Central memory CD8-positive, alpha-beta T cell (primary cell): ENCODE measurements at places on chromosomes 4 and X.

- no peak for DNase-seq
These were observed 34.7 kb downstream of the NUP62CL start for GRCh38 chrX:107171369-107172102.

- DNase-seq, result no peak
These were observed 200.4 kb upstream of the PITX2 start for GRCh38 chr4:110823251-110823650.

GRCh38 chr4:86279293-86279960 lies 80.4 kb downstream of the MAPK10 start:
- no peak for DNase-seq

- no peak for DNase-seq
These were observed 24.8 kb downstream of the EVC2 start for GRCh38 chr4:5683566-5683965.

DNA sequence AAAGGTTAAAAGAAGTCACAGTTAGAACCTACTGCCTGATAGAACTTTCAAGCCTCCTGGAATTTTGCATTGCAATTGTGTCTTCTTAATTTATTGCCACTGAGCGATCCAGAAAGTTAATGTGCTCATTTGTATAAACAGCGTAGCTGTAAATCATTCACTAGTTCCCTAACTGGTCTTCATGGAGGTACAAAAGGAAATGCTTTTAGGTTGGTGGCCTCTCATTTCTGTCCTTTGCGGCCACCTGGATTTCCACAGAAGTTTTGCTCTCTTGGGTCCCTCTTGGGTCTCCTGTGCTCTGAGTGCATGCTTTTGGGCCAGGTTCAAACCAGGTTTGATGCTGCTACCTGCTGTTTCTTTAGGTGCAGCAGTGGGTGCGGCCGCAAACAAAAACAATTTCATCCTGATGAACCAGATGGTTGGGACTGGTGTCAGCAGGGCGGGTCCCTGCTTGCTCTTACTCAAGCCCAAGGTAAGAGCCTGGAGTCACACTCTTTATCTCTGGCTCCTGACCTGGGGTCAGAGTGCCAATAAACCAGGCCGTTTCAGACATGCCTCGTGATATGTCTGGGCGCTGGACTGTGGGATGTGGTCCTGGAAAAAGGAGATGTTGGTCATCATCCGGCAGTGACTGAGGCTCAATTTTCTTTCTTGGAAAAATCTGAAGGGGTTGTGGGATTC lies 270.1 kb downstream of the PTTG2 start:
- DNase-seq, result no peak

DNA sequence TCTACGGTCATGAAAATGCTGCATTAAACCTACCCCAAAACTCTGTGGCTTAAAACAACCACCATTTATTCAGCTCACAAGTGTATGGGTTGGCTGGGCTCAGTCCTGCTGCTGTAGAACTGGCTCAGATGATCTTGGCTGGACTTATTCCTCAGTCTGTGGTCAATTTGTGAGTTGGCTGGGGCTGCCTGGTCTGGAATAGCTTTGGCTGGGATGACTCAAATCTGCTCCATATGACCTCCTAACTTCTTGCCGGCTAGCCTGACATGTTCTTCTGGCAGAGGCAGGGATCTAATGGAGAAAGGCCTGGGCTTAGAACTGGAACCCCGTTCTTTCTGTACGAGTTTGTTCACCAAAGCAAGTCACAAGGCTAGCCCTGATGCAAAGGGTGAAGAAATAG lies 71.7 kb downstream of the CFAP299 start:
- no peak for DNase-seq

DNA sequence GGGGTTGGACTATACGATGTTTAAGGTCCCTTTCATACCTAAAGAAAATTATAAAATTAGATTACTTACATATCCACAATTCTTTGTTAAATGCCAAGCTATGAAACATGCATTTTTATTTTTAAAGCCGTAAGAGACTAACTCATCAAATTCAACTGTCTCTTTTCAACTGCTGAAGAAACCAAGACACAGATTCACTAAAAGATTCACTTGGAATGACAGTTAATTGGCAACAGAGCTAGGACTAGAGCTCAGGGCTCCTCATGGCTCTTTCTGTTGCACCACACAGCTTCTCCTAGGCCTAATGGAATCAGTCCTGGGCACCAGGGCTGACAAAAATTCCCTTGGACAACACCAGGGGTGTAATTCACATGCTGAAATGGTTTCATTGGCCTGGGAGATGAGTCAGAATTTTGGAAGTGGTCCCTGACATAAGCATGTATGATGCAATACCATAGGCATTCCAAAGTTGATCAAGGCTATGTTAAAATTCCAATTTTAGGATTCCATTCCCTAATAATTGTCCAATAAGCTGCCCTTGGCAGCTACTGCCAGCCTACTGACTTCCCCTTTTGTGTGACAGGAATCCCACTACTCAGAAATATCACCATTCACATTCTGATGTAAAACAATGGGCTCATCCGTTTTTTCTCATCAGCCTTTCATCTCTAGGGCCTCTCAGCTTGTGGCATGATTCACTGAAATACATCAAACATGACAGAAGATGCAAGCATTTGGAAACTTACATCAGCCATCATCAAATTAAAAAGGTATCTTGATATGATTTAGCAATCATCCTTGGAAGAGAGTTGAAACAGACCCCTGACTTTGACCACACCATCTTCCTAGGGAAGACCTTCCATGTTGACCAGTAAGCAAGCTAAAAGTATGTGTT lies 54.2 kb downstream of the PLAC1 start:
- no peak for DNase-seq

DNA sequence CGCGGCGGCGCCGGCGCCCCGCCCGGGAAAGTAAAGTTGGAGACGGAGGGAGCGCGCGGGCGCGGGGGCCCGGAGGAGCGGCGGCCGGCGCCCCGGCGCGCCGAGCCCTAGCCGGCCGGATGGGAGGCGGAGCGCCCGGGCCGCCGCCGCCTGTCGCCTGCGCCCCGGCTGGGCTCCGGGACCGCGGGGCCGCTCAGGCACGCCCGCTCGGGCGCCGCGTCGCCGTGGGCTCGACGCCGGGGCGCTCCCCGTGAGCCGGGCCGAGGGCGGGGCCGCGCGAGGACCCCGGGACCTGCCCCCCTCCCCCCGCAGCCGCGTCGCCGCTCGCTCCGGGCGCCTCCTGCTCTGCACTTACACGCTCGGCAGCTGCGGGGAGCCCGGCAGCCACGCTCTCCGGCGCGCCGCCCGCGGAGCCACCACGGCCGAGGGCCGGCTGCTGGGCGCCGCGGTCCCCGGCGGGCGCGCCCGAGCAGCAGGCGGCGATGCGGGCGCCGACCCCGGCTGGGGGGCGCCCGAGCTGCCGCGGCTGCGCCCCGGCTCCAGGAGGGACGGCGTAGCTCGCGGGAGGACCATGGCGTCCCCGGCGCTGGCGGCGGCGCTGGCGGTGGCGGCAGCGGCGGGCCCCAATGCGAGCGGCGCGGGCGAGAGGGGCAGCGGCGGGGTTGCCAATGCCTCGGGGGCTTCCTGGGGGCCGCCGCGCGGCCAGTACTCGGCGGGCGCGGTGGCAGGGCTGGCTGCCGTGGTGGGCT lies at the start of gene ADRA2C:
TSS of gene ADRA2C (plus strand) at position 350 of the 749 bp plus-strand sequence. CDS start at position 572, 222 bp downstream.
- DNase-seq, result no peak

- no peak for DNase-seq
These were observed 68.3 kb downstream of the SLIT2 start for GRCh38 chr4:20319825-20320612.

GRCh38 chr4:6695660-6696610 lies 2.3 kb downstream of the S100P start:
- DNase-seq, result no peak

- no peak for DNase-seq
These were observed 25.6 kb downstream of the ELF4 start for GRCh38 chrX:130084631-130085237.

DNA sequence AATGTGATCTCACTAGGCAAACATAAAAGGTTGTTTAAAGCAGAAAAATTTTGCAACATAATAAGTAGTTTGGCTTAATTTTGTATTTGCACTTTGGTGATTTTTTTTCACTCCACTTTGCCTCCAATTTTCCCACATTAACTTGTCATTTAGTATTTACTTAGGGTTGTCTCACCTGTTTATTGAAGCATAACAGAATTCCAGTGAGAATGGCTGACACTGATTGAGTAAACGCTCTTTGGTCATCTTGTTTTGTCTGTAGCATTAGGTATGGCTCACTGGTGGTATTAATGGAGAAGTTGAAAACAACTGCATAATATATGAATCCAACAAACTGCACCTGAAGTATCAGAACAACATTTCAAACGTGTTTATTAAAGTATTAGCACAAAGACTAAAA lies 799.5 kb upstream of the ADGRL3 start:
- no peak for DNase-seq

- DNase-seq, result no peak
These were observed 354.9 kb downstream of the GPAT3 start for GRCh38 chr4:83890816-83891215.

DNA sequence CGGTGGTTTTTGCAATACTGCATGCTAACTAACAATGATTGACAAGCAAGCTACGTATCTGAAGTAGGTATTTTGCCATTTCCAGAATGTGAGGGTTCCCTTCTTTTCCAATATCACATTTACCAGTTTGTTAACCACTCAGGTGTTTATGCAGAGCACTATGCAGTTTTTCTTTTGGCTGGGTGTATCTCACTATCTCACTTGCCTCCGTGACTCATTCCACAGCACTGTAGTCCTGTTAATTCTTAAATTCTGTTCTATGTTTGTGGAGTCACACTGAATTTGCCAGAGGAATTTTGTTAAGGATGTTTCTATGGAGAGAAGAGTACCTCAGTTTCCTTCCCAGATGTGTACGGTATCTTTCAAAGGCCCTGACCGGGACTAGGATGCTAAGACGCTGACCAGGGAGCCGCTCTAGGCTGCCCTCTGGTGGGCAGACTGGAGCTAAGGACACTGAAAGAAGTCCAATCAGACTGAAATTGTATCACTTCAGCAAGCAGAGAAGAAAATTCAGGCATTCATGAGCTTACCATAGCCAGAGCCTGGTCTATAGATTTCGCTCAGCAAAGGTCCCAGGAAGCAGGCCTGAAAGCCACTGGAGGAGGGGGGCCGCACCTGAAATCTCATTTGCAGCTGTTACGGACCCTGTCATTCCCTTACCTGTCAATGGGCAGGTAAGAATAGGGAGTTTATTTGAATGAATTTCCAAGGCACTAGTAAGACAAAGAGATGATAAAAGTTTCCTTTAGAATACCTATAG lies 388.4 kb upstream of the SPOCK3 start:
- no peak for DNase-seq

DNA sequence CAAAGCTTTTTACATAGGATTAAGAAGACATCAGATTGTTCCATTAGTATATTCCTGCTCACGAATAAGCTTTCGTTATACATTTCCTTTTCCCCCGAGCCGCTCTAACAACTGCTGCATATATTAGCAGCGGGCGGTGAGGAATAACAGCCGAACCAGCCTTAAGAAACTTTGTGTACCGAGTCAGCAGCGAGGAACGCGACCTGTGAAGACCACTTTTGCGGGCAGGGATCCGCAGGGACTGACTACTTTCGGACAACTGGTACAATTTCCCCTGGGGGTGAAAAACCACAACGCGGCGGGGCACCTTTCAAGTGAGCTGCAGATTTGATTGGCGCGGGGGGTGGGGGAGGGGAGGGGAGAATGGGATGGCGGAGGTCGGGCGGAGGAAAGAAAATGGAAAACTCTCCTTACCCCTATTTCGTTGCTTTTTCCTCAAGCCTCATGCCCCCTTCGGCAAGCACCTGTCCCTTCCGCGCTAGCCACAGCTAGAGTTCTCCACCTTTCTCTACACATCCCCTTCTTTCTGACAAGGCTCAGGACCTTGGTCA lies 5.9 kb upstream of the PITX2 start:
- DNase-seq, result no peak

- DNase-seq, result peak; percentile 84
These were observed at the start of gene NFKB1 for GRCh38 chr4:102500696-102501446. TSS of gene NFKB1 (plus strand) at chr4:102501359. CDS start at chr4:102525519, 24,160 bp downstream.

DNA sequence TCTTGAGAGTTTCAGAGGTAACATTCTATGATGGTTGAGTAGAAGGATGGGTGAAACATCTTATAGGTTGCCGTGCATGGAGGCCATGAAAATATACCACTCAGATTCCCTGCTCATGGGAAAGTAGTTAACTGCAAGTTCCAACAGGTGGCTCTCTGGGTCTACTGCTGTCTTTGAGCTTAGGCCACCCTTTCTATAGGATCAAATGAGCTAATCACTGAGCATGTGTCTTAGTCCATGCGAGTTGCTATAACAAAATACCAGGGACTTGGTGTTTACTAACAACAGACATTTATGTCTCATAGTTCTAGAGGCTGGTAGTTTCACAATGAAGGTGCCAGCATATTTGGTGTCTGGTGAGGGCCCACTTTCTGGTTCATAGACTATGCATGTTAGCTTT lies 144.8 kb upstream of the UNC5C start:
- DNase-seq, result no peak

- DNase-seq, result no peak
These were observed 46.8 kb downstream of the WDR44 start for GRCh38 chrX:118392716-118393115.

DNA sequence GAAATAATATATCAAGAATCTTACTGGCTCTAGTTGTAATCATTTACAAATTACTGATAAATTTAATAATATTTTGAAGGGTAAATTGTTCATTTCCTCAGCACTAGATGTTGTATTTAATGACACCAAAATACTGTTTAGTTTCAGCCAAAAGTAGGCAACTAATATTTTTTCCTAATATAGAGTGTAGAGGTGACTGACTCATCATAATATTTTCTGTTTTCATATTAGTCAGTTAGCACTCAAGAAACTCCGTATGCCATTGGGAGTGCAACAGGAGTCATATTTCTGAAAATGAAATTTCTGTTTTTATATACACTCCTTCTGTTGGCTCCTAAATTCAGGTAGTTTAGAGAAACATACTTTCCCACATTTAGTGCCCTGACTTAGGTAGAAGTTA lies 36.6 kb upstream of the PTPN13 start:
- DNase-seq, result no peak

GRCh38 chrX:139086246-139086645 lies 374.7 kb upstream of the FGF13 start:
- DNase-seq, result no peak

GRCh38 chrX:132423323-132423722 lies 65.5 kb downstream of the MBNL3 start:
- DNase-seq, result no peak

DNA sequence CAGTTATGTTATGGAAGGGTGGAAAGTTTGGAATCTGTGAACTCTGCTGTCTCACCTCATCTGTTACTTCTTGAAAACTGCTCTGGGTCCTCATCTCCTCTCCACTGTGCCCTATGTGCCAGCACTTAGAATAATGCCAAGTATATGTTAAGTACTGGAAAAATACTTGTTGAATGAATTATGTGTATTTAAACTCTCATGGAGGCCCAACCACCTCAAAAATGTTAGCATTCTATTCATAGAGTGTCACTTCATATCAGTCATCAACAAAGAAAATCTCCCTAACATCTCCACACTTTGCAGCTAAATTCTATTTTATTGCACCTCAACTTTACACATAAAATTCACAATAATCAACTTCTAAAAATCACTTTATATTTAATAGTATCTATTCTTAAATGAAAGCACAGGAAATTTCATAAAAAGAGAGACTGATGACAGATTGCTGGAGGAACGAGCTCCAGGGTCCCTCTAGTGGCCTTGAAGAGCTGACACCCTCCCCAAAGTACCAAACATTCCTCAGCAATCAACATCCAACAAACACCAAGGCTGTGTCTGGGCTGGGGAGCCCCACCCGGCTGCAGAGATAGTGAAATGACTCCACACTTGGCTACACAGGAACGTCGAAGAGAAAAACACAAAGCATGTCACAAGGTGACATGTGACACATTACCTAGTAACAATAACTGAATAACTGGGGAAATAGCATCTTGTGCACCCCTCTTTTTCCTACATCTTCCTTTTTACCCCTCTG lies 45.8 kb downstream of the SLC39A8 start:
- no peak for DNase-seq
